ENCODE measurements at places on chromosomes 1 and 21. TPM values are rescaled to one million over a fixed set of nuclear protein-coding genes. Genes with fewer than 3 reads are reported as not detected.

Gene C1QB
- polyA plus RNA-seq: not detected

Gene AGT
- 6.2 TPM for polyA plus RNA-seq

Gene LMOD1
- polyA plus RNA-seq: 52.6 TPM

Gene C1orf56
- 1.9 TPM for polyA plus RNA-seq

Gene SYCP1
- polyA plus RNA-seq: not detected

Gene KRTAP22-2
- not detected for polyA plus RNA-seq

Gene CCDC18
- polyA plus RNA-seq: 3.0 TPM

Gene NHLH2
- polyA plus RNA-seq: not detected

Gene NHLH1
- 0.19 TPM for polyA plus RNA-seq

Gene NRIP1
- 22.6 TPM for polyA plus RNA-seq

Gene ARTN
- polyA plus RNA-seq: not detected

Gene SLC2A5
- 0.20 TPM for polyA plus RNA-seq

Gene SPRR2E
- not detected for polyA plus RNA-seq

Gene SLAMF9
- not detected for polyA plus RNA-seq
